T47D (cell line): ENCODE measurements at places on chromosomes 7 and 10.

DNA sequence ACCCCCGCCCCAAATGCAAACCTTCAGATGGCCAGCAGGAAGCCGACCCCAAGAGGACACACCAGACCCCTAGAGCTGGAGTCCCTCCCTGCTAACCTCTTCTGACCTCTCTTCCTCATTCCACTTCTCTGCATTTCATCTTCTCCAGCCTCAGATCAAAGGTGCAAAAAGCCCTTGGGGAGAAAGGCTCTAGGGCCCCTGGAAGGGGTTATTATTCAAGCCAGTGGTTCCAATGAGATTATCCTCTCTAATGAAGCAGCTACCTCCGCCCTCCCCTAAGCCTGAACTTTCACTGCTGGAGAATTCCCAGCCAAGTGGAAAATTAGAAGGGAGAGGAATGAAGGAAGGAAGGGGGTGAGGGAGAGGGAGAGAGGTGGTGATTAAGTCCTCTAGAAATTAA lies 343.9 kb downstream of the PLXNA4 start:
- DNase-seq = no peak

GRCh38 chr7:129768614-129769399 lies 157.3 kb downstream of the NRF1 start:
- DNase-seq = no peak

- DNase-seq = no peak
Measured at GRCh38 chr10:132469197-132469884, 68.2 kb upstream of the INPP5A start.

- DNase-seq = no peak
Measured at GRCh38 chr10:44961931-44962750, 2.5 kb downstream of the RASSF4 start.

- DNase-seq = no peak
Measured at GRCh38 chr10:62261666-62262065, 7.0 kb downstream of the RTKN2 start.

- DNase-seq = no peak
Measured at GRCh38 chr7:134246347-134246746, 70.4 kb downstream of the SLC35B4 start.
